ENCODE measurements at places on chromosomes 16 and 17. TPM values are rescaled to one million over a fixed set of nuclear protein-coding genes. Genes with fewer than 3 reads are reported as not detected.

DNA sequence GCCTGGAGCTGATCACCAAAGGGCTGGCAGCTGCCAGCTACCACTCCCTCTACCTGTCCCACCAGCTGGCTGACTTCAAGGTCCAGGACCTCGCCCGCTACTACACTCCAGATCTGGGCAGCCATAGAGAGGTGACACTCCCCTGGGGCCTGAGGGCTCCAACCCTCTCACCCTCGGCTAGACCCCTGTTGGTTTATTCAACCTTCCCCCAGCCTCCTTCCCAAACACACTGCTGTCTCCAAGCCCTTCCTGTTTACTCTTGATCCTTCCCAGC lies 18.0 kb downstream of the ALOX12B start:
- H3K4me1 ChIP-seq, result peaks cover 25% of the 10 kb centered on the region
- DNase-seq, result peak; percentile 68
- no peaks in the 10 kb centered on the region for H3K36me3 ChIP-seq
- H3K27me3 ChIP-seq, result no peaks in the 10 kb centered on the region

- H3K36me3 ChIP-seq, result peaks cover 18% of the 10 kb centered on the region
- H3K27ac ChIP-seq, result no peak overlapping the region
- no peak overlapping the region for H3K4me3 ChIP-seq
- no peaks in the 10 kb centered on the region for H3K4me1 ChIP-seq
- no peaks in the 10 kb centered on the region for H3K27me3 ChIP-seq
Measured at GRCh38 chr17:16425698-16426659, 10.6 kb downstream of the TRPV2 start.

DNA sequence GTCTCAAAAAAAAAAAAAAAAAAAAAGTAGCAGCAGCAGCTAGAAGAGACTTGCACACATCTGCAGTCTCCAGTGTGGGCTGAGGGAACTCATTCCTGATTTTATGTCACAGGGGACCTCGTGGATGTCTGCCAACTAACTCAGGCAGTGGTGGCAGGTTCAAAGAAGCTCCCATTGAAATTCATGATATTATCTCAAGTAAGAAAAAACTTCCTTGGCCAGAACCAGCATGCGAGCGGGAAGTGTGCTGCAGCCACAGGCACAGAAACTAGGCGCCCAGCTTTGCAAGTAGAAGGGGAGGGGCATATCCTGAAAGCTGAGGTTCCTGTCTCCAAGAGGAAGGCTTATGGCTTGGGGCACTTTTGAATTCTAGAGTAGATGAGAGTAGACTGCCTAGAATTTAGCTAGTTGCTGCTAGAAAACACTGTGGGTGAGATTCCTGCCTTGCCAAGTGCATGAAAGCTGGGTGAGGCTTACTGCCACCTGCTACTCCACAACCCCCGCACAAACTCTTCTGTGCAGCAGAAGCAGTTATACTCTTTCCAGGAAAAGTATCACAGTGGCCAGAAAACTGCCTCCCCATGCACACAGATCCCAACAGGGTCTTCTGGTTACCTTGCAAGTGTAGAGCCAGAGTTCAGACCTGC lies 603.8 kb upstream of the CA10 start:
- no peak overlapping the region for H3K27ac ChIP-seq
- no peaks in the 10 kb centered on the region for H3K36me3 ChIP-seq
- H3K27me3 ChIP-seq, result no peaks in the 10 kb centered on the region
- peaks cover 3% of the 10 kb centered on the region for H3K4me1 ChIP-seq

The SEC14L5 gene
- polyA plus RNA-seq, result 0.16 TPM

DNA sequence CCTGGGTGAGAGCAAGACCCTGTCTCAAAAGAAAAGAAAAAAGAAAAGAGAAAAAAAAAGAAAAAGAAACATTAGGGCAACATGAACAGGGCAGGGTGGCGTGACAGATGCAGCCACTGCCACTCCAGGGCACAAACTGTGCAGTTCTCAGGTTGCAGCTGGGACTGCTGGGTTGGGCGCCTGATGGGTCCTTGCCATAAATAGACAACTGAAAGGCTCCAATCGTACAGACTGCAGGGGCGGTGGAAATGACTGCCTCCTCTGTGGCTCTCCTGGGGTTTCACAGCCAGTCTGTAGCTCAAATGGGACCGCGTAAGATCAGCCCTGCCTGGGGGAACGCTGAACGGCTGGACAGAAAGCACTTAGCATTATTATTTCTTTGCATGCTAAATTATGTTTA lies 130.7 kb downstream of the CPPED1 start:
- DNase-seq, result no peak
- H3K4me3 ChIP-seq, result no peak overlapping the region
- no peaks in the 10 kb centered on the region for H3K4me1 ChIP-seq
- H3K36me3 ChIP-seq, result peaks cover 13% of the 10 kb centered on the region
- no peaks in the 10 kb centered on the region for H3K27me3 ChIP-seq
- no peak overlapping the region for H3K27ac ChIP-seq

The NOMO2 gene
- 54.6 TPM for polyA plus RNA-seq

GRCh38 chr16:89621698-89622409 lies 8.4 kb downstream of the DPEP1 start:
- no peaks in the 10 kb centered on the region for H3K4me1 ChIP-seq
- no peak overlapping the region for H3K27ac ChIP-seq
- H3K27me3 ChIP-seq, result peaks cover 2% of the 10 kb centered on the region
- peak; percentile 47 for DNase-seq

GRCh38 chr16:12319428-12320035 lies 343.0 kb downstream of the SNX29 start:
- H3K27ac ChIP-seq, result no peak overlapping the region
- H3K27me3 ChIP-seq, result no peaks in the 10 kb centered on the region
- no peak overlapping the region for H3K4me3 ChIP-seq
- H3K36me3 ChIP-seq, result no peaks in the 10 kb centered on the region
- no peak for DNase-seq

- no peaks in the 10 kb centered on the region for H3K27me3 ChIP-seq
- no peak overlapping the region for H3K4me3 ChIP-seq
- no peaks in the 10 kb centered on the region for H3K36me3 ChIP-seq
- no peak for DNase-seq
- H3K27ac ChIP-seq, result no peak overlapping the region
Measured at GRCh38 chr16:78889346-78889745, 711.2 kb downstream of the MAF start.

The SSTR5 gene
- not detected for polyA plus RNA-seq

The MIEN1 gene
- polyA plus RNA-seq, result 154 TPM

GRCh38 chr17:74960570-74961342 lies 11.8 kb downstream of the HID1 start:
- no peak overlapping the region for H3K4me3 ChIP-seq
- H3K27ac ChIP-seq, result no peak overlapping the region
- peaks cover 2% of the 10 kb centered on the region for H3K36me3 ChIP-seq
- no peaks in the 10 kb centered on the region for H3K27me3 ChIP-seq
- peak; percentile 90 for DNase-seq

DNA sequence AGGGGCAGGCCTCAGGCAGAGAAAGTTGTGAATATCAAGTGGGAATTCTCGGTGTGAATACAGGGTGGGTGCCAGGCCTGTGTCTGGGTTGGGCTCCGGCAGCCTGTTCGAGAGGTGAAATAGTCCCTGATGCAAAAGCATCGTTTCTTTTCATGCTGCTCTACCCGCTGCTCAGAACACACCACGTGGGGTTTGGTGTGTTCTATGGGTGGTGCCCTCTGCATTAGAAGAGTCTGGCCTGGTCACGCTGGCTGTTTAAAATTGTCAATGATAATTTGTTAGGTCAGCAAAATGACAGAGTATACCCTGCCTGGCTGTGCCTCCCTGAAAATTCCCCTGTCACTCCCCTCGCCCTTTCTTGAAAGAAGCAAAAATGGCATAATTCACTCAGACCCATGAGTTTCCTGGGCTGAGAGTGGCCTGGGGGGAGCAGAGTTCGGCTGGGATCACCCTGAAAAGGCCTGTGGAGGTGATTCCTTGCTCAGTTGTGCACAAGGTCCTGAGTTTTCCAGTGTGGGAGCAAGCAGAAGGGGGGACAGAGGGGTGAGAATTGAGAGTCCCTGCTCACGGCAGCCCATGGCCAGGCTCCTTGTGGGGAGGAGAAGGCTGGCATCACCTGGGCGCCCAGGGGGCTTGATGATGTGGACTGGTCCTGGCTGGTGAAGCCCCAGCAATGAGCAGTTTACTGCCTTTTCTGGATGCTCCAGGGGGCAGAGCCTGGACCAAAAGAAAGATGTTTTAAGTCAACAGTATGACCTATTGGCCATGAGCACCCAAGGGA lies 3.2 kb downstream of the CACNG5 start:
- H3K4me3 ChIP-seq, result no peak overlapping the region
- no peaks in the 10 kb centered on the region for H3K4me1 ChIP-seq
- H3K27ac ChIP-seq, result no peak overlapping the region
- no peak for DNase-seq

- H3K4me3 ChIP-seq, result peak within 1 kb of the TSS; percentile 49
- peak within 1 kb of the TSS; percentile 20 for H3K27ac ChIP-seq
- H3K36me3 ChIP-seq, result no peaks in the 10 kb centered on the region
- no peaks in the 10 kb centered on the region for H3K4me1 ChIP-seq
- no peaks in the 10 kb centered on the region for H3K27me3 ChIP-seq
Measured at GRCh38 chr17:42287977-42288802, at the start of gene STAT5A. Gene STAT5A, plus strand, starts transcription at chr17:42288498. Its CDS starts 914 bp downstream, at chr17:42289412.

The LRRC45 gene
- polyA plus RNA-seq, result 10.8 TPM

- no peak overlapping the region for H3K27ac ChIP-seq
- H3K27me3 ChIP-seq, result no peaks in the 10 kb centered on the region
- no peak for DNase-seq
- H3K4me1 ChIP-seq, result no peaks in the 10 kb centered on the region
- peaks cover 4% of the 10 kb centered on the region for H3K36me3 ChIP-seq
Measured at GRCh38 chr16:85040685-85041084, 13.1 kb downstream of the KIAA0513 start.

DNA sequence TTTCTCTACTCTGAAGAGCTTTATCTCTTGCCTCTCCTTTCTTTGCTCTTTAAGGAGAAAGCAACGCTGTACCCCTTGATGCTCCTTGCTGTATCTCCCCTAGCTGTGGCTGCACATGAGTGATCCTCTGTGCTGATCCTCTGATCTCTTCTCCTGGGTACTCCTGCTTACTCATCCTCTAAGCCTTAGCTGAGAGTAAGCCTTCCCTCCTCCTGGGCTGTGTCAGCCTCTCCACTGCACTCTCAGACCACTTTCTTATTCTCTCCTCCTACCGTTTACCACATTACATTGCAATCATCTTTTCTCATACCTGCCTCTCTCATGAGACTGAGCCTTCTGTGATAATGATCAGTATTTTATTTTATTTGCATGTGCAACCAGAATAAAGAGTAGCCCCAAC lies 25.1 kb downstream of the SOX9 start:
- H3K4me3 ChIP-seq, result no peak overlapping the region
- no peak for DNase-seq
- H3K36me3 ChIP-seq, result no peaks in the 10 kb centered on the region
- no peak overlapping the region for H3K27ac ChIP-seq
- H3K27me3 ChIP-seq, result no peaks in the 10 kb centered on the region
- no peaks in the 10 kb centered on the region for H3K4me1 ChIP-seq

DNA sequence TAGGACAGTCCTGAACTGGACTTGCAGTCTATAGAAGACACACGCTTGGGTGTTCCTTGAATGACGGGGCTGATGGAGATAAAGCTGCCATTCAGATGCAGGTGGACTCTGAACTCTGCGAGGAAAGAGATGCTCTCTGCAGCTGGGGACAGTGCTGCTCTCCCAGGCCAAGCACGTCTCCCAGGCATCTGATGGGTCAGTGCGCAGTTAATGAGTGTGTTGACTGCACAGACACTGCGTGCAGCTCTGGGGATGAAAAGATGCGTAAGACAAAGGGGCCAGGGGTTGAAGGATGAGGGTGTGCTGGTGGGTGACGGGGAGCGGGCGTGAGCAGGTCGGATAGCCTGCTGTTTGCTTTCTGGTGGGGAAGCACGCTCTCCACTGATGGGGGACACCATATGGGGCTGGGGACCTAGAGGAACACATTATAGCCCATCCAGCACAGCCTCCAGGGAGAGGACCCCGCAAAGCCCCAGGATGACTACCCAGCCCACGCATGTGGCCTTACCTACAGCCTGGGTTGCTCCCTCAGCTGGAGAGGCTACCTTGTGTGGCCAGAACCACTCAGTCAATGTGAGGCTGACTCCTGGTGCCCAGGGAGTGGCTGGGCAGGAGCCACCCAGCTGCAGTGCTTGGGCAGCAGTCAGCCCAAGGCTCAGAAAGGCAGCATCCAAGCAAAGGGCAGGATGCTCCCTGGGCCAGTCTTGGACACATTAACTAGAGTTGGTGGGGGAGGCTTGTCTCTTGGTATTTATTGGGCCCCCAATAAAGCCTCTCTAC lies 246.3 kb downstream of the RBFOX3 start:
- H3K4me3 ChIP-seq, result no peak overlapping the region
- no peak for DNase-seq
- H3K36me3 ChIP-seq, result no peaks in the 10 kb centered on the region
- H3K27me3 ChIP-seq, result peaks cover 42% of the 10 kb centered on the region
- H3K4me1 ChIP-seq, result no peaks in the 10 kb centered on the region

The NOS2 gene
- 0.22 TPM for polyA plus RNA-seq

DNA sequence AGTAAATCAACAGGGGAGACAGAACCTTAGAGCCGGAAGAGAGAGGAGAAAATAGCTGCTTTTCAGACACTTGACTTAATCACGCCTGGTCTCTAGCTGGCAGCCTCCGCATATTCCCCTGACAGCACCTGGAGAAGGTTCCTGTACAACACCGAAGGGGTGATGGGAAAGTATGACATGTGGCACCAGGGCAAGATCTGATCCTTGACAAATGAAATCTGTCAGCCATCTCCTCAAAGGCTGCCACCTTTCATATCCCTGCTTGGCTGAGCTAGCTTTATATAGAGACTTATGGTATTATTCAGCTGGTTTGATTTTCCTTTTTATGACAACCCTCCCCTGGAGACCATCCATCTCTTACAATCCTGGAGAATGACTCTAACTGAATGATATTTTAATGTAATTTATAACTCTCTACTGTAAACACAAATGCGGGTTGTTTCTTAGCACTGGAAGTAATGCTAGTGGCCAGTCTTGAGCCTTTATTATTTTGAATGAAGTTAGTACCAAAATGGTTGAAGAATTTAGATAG lies 1205.3 kb upstream of the CDH8 start:
- DNase-seq, result no peak
- H3K4me3 ChIP-seq, result no peak overlapping the region
- H3K36me3 ChIP-seq, result no peaks in the 10 kb centered on the region
- no peak overlapping the region for H3K27ac ChIP-seq
- H3K4me1 ChIP-seq, result no peaks in the 10 kb centered on the region

- no peak for DNase-seq
- H3K4me1 ChIP-seq, result no peaks in the 10 kb centered on the region
- H3K27ac ChIP-seq, result no peak overlapping the region
- no peak overlapping the region for H3K4me3 ChIP-seq
Measured at GRCh38 chr17:5133311-5133710, 17.5 kb downstream of the USP6 start.

GRCh38 chr16:49465661-49466528 lies 92.3 kb downstream of the C16orf78 start:
- DNase-seq, result no peak
- no peak overlapping the region for H3K27ac ChIP-seq
- no peak overlapping the region for H3K4me3 ChIP-seq
- H3K4me1 ChIP-seq, result no peaks in the 10 kb centered on the region
- H3K36me3 ChIP-seq, result no peaks in the 10 kb centered on the region

Data from small intestine (tissue), 16 donors.